Mesothelial cell of epicardium (in vitro differentiated cells): ENCODE measurements at places on chromosomes 16 and 17. TPM values are rescaled to one million over a fixed set of nuclear protein-coding genes. Genes with fewer than 3 reads are reported as not detected.

Gene TAC4
- total RNA-seq = not detected in 3 replicates

Gene HOXB5
- total RNA-seq = 28.6 to 32.4 TPM (median 31.1 TPM) in 3 replicates

- DNase-seq = no peak
- peaks cover 34% of the 10 kb centered on the region for H3K4me1 ChIP-seq
- peaks cover 8% of the 10 kb centered on the region for H3K36me3 ChIP-seq
Measured at GRCh38 chr17:50538549-50539410, 6.2 kb downstream of the EPN3 start.

- H3K27ac ChIP-seq = no peak overlapping the region
- H3K4me1 ChIP-seq = no peaks in the 10 kb centered on the region
- no peak for DNase-seq
Measured at GRCh38 chr16:72246423-72246822, 74.5 kb upstream of the PMFBP1 start.

DNA sequence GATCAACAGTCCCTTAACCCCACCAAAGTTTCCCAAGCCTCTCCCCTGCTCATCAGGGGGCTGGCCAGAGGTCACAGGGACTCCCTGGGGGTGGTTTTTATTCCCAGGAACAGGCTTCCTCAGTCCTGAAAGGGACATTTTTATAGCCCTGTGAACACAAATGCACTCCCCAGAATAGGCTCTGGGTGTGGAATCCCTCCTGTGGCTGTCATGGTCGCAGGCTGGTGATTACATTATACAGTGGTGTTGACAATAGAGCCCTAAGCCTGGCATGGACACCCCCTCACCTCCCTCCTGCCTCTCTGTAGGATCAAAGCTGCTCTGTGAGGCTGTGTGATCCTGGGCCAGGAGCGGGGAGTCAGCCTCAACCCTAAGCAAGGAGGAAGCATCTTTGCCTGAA lies 1.4 kb upstream of the CA4 start:
- H3K36me3 ChIP-seq = no peaks in the 10 kb centered on the region
- H3K4me3 ChIP-seq = no peak overlapping the region
- H3K4me1 ChIP-seq = peaks cover 10% of the 10 kb centered on the region
- no peak overlapping the region for H3K27ac ChIP-seq
- DNase-seq = no peak

- H3K4me1 ChIP-seq = peaks cover 31% of the 10 kb centered on the region
- H3K27ac ChIP-seq = peak within 1 kb of the TSS; percentile 90
- H3K27me3 ChIP-seq = no peaks in the 10 kb centered on the region
- no peaks in the 10 kb centered on the region for H3K36me3 ChIP-seq
Measured at GRCh38 chr17:4950746-4951204, at the start of gene ENO3. Gene ENO3, plus strand, starts transcription at chr17:4951119. Its CDS starts 711 bp downstream, at chr17:4951830.

GRCh38 chr16:35734728-35735402 lies 2275.5 kb downstream of the TP53TG3F start:
- no peaks in the 10 kb centered on the region for H3K27me3 ChIP-seq
- no peak for DNase-seq
- H3K4me1 ChIP-seq = no peaks in the 10 kb centered on the region
- no peaks in the 10 kb centered on the region for H3K36me3 ChIP-seq
